ENCODE measurements at places on chromosomes 16 and 17. TPM values are rescaled to one million over a fixed set of nuclear protein-coding genes. Genes with fewer than 3 reads are reported as not detected.
A peak's percentile ranks its signal among the peaks of the same experiment; 100 is the strongest.

The OTOA gene
- 0.60 TPM for polyA plus RNA-seq

The GLP2R gene
- 15.0 TPM for polyA plus RNA-seq

The CD300LB gene
- polyA plus RNA-seq, result 0.60 TPM

The DNAI2 gene
- not detected for polyA plus RNA-seq

The PLXDC1 gene
- polyA plus RNA-seq, result 3.6 TPM

The ODAD4 gene
- polyA plus RNA-seq, result 0.41 TPM

The CCDC200 gene
- 0.12 TPM for polyA plus RNA-seq

The RPGRIP1L gene
- 0.60 TPM for polyA plus RNA-seq

The GAS7 gene
- polyA plus RNA-seq, result 9.6 TPM

The KCNH4 gene
- polyA plus RNA-seq, result not detected

DNA sequence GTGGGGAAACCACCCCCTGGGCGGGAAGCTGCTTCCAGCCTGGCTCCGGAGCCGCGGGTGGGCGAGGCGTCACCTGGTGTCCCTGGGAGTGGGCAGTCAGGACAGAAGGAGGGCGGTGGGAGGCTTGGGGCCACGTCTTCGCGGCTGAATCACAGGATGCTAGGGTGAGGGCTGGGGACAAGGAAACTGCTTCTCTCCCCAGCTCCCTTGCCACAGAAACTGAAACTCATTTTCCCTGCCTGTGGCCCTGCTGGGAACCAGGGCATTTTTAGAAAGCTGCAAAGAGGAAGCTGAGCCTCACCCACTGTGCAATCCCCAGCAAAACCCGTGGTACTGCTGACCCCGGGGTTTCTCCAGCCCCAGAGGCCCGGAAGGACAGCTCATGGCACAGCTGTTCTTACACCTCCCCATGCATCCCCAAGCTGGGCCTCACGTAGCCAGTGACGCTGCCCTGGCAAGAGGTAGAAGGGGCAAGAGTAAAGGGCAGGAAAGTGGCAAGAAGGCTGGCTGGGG, 8.2 kb downstream of the RHBDF2 start:
- DNase-seq, result peak; percentile 87

GRCh38 chr17:81846743-81847689, 12.2 kb upstream of the PPP1R27 start:
- DNase-seq, result no peak

DNA sequence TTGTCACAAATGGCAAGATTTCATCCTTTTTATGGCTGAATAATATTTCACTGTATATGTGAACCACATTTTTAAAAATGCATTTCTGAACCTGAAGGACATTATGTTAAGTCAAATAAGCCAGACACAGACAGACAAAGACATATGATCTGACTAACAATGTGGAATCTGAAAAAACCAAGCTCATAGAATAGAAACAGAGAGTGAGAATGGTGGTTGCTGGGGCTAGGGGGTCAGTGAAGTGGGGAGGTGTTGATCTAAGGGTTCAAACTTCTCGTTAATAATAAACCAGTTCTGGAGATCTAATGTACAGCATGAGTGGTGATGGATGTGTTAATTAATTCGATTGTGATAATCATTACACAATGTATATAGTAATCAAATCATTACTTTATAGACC, 475.1 kb downstream of the WWOX start:
- DNase-seq, result no peak

DNA sequence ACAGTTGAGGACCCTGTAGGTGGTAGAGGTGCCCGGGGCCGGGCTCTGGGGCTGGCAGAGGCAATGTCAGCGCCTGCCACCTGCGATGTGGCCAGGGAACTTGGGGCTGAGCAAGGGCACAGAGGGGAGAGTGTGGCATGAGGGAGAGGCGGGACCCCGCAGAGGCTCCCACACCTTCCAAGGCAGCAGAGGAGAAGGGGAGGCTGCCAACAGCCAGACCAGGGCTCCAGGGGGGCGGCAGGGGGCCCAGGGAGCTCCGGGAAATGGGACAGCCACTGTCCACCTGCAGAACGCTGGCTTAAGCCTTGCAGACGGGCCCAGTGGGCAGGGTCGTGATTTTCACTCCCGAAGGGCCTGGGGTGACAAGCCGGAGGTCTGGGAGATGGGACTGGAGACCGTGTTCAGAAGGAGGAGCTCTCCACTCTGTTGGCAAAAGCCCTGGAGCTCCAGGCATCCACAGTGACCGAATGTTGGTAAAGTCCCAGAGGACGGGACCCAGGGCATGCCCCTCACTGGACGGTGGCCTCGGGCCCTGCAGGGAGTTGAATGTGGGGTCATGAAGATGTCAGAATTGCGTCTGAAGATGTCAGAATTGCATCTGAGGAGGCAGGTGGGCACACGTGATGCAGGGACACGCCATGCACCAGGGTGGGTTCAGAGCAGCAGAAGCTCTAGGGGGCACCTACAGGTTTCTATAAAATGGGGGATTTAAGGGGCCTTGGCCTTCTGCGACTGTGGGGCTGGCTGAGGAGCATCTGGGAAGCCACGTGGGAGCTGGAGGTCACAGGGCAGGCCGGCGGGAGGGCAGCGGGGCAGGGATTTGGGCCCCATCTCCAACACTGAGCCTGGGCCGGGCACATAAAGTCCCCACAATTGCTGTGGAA, 18.6 kb downstream of the CD7 start:
- DNase-seq, result peak; percentile 74

DNA sequence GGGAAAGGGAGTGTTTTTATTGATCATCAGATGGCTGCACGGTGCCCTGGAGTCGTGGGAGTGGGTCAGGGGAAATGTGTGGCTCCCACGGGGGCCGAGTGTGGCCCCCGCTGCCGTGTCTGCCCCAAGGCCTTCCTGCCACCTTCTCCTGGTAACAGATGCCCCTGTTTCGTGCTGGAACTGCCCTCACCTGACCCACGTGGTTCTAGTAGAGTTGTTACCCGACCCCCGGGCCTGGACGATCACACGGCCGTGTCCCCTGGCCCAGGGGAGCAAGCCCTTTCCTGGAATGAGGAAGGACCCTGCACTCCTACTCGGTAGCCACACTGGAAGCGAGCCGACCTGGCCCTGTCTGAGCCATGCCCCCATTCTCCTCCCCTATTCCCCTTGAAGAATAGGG, 37.6 kb downstream of the ACTG1 start:
- DNase-seq, result no peak

- DNase-seq, result no peak
These were observed 183.1 kb downstream of the SALL1 start for GRCh38 chr16:50967827-50968612.

DNA sequence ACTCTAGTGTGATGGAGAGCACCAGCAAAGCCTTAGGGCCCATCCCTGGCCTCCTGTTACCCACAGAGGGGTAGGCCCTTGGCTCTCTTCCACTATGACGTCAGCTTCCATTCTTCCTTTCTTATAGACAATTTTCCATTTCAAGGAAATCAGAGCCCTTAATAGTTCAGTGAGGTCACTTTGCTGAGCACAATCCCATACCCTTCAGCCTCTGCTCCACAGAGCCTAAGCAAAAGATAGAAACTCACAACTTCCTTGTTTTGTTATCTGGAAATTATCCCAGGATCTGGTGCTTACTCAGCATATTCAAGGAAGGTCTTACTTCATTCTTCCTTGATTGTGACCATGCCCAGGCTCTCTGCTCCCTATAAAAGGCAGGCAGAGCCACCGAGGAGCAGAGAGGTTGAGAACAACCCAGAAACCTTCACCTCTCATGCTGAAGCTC, at the start of gene CCL8:
CCL8 (plus strand) TSS at position 397 of the 445 bp plus-strand sequence. CDS start 67 bp downstream, outside the sequence.
- no peak for DNase-seq

GRCh38 chr16:79571065-79571902, 29.3 kb downstream of the MAF start:
- DNase-seq, result no peak

DNA sequence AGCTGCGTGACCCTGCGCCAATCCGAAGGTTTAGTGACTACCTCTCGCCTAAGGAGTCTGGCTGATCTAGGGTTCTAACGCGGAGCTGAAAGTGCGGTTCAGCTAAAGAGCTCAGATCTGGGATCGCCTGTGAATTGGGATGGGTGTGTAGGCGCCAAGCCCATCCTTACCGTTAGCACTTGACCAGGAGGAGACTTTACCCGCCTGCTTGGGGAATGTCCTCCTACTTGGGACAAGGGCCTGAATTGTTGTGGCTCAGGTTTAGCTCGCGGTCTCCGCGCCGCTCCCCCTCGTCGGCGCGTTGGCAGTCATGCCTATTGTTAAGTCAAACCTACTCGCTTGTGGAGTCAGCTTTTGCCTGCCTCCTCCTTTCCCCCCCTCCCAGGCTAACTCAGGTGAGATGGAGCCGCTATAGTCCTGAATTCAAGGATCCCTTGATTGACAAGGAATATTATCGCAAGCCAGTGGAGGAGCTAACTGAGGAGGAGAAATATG, 480 bp downstream of the MRPS7 start:
- no peak for DNase-seq

- DNase-seq, result no peak
These were observed 140.6 kb downstream of the CDK5R1 start for GRCh38 chr17:32627239-32627996.

- DNase-seq, result no peak
These were observed 32.7 kb downstream of the BMERB1 start for GRCh38 chr16:15466886-15467781.

GRCh38 chr17:75707079-75707571, 14.1 kb upstream of the ITGB4 start:
- no peak for DNase-seq

- no peak for DNase-seq
These were observed 60.4 kb downstream of the BAIAP2 start for GRCh38 chr17:81095383-81095762.

GRCh38 chr17:75181608-75182318, 996 bp downstream of the SUMO2 start:
- DNase-seq, result no peak

Data from sigmoid colon (tissue), 7 donors.